ENCODE measurements at places on chromosomes 12 and 14.
A peak's percentile ranks its signal among the peaks of the same experiment; 100 is the strongest.

GRCh38 chr14:58193542-58193941 is 6.4 kb upstream of the ACTR10 start:
- DNase-seq: no peak

DNA sequence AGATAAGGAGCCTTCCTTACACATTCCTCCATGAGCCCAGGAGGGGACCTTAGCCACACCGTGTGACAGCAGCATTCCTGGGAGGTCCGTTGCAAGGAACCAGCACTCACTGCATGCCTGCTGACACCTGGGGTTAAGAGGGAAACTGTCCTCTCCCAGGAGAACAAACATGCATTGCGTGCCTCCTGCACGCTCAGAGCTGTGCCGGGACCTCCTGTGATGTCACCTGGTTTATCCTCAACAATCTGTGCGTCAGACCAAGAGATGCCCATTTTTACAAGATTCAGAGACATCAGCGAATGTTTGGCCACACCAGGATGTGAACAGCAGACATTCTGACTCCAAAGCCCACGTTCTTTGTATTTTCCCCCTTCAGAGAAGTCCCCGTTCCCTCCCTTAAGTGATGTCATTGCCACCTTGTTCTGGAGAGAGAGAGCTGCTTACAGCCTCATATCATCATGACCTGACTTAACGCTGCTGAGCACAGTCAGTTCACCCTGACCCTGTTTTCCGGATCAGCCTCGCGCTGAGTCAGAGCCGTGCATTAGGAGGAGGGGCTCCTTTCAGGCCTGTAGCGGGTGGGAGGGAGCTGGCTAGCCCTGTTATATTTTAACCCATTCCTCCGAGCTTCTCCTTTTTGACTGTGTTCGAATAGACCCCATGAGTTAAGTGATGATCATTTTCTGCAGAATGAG is 36.2 kb downstream of the TMEM120B start:
- peak; percentile 36 for DNase-seq

DNA sequence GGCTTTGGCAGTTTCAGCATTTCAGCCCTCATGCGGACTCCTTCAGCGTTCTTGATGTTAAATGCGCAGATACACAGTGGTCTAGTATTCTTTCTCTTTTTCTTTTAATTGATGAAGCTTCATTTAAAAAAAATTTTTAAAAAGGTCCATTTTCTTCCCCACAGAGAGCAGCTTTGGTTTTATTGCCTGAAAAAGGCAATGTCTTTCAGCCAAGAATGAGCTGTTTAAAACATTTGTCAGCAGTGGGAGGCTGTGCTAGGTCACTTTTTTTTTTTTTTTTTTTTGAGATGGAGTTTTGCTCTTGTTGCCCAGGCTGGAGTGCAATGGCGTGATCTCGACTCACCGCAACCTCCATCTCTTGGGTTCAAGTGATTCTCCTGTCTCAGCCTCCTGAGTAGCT is 13.5 kb downstream of the KMT5A start:
- no peak for DNase-seq

DNA sequence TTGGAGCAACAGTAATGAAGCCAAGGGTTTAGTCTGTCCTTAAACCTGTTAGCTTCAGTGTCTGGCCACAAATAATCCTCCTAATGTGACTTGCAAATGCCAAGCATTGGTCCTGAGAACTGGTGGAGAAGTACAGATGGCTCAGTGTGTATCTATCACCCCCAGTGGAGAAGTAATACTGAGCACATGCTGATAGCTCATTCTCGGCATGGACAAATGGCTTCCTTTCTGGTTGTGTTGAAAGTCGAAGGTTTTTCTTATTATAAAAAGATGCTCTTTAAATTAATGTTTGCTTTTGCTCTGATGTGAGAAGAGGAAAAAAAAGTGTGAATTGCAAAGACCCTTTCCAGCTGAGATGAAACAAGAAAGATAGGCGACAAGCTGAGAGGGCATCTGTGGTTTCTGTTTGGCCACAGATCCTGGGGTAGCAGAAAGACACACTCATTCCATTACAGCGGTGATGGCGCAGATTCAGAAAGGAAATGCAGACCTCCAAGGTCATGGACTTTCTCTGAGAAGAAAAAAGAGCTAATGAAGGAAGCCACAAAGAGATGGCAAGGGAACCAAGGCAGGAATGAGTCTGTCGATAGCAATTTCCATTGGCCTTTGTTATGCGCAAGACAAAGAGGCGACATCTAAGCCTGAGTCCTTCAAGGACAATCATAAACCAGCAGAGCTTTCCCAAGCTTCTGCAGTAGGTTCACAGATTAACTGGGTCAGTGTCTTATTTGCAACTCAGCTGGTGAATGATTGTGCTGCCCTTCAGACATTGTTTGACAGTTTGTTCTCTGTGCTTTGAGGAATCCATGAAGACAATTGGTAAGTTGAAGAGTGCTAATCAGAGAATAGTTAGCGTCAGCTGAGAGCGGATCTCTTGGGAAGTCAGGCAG is 155.5 kb upstream of the RGS6 start:
- DNase-seq: no peak

GRCh38 chr12:92063641-92064040 is 82.0 kb downstream of the BTG1 start:
- DNase-seq: no peak

- DNase-seq: no peak
Observed at GRCh38 chr12:123089140-123089539, 61.8 kb downstream of the PITPNM2 start.

DNA sequence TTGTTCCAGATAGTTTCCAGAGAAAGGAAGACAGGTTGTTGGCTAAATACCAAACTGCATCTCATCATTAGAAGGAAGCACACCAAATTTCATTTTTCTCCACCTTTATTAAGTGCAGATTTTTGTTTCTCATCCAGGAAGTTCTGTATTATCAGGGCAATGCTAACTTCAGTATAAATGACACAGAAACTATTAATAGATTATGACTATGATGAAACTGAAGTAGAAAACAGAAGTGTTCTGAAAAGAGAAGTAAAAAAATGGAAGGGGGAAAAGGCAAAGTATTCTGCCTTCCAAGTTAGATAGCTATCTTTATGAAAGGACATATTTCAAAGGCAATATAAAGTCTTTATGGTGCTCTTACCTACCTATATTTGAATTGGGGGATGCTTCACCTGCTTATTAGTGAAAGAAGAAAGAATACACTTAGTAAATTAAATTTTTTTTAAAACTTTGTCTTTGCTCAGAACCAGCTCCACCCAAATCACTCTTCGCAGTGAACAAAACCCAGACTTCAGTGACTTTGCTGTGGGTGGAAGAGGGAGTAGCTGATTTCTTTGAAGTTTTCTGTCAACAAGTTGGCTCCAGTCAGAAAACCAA is 223.9 kb downstream of the PTPRO start:
- no peak for DNase-seq

DNA sequence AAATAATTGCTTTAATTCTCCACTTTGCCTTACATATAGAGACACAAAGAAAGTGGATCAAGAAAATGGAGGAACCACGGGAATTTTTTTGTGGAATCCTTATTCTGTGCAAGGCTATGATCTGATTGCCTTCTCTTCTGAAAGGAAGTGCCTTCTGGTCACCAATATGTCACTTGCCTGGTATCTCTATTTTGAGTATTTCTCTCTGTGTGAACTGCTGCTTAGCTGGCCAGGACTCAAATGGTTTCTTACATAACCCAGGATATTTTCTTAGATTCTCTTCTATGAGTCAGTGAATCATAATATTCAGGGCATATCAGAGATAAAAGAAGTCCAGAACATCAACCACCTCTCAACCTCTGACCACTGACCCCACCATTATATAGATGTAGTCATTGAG is 156.1 kb downstream of the DIO2 start:
- DNase-seq: no peak

GRCh38 chr12:122944605-122945592 is 21.4 kb downstream of the ABCB9 start:
- no peak for DNase-seq

GRCh38 chr12:25792031-25792430 is 166.5 kb upstream of the RASSF8 start:
- no peak for DNase-seq

- no peak for DNase-seq
Observed at GRCh38 chr14:25094171-25094907, 44.4 kb upstream of the STXBP6 start.

- no peak for DNase-seq
Observed at GRCh38 chr12:24510581-24511125, 438.2 kb downstream of the BCAT1 start.

GRCh38 chr14:104146651-104147345 is 8.4 kb downstream of the KIF26A start:
- no peak for DNase-seq

DNA sequence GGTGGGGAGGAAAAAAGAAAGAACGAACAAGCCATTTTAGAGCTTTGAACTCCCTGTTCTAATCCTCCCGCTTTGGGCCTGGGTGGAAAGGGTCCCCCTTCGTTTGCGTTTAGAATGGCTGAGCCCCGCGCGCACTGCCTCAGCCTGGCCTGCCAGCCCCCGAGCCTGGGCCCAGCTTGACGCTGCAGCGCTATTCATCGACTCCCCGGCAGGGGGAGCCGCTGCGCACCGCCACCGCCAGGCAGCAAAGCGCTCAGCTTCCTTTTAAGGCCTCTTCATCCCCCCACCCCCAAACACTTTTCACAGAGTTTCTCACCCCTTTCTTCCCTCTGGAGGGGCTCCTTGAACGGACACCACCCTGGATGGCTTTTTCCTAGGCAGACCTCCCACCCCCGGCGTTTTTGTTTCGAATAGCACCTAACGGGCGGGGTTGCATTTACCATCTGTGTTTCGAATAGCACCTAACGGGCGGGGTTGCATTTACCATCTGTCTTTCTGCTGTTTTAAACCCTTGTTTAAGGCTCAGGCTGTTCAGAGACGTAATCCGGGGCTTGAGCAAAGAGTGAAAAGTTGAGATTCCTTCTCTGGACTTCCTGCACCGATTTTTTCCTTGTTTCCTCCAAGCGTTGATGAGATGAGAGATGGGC is 56.4 kb upstream of the PIWIL1 start:
- no peak for DNase-seq

DNA sequence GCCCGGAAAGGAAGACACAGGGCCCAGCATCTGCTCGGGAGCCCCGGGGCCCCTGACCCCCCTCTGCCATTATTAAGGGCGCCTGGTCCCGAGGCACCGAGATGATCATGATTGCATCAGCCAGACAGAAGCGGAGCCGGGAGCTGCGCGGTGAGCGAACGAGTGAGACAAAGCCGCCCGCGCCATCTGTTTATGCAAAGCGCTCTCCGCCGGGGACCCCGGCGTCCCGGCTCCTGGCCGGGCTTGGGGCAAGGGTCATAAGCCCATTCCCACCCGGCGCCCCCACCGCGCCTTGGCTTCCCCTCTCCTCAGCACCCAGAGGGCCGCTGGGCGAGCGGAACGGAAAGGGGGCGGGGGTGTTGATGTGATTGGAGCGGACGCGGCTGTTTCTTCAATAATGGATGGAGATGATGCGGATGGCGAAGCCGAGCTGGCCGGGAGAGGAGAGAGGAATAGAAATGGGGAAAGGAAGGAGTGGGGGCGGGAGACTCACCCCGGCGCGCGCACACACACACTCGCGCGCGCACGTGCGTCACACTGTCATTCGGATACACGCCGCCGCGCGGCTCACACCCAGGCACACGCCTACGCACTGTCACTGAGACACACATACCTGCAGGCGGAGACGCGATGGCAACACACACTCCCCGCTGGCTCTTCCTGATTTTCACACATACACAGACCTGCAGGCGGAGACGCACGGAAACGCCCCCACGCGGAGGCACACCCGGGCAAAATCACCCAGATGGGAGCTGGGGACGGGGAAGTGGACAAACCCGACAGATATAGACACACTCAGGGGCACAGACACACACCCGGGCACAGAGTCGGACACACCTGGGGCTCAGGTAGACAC is 10.7 kb downstream of the STAC3 start:
- DNase-seq: peak; percentile 83

DNA sequence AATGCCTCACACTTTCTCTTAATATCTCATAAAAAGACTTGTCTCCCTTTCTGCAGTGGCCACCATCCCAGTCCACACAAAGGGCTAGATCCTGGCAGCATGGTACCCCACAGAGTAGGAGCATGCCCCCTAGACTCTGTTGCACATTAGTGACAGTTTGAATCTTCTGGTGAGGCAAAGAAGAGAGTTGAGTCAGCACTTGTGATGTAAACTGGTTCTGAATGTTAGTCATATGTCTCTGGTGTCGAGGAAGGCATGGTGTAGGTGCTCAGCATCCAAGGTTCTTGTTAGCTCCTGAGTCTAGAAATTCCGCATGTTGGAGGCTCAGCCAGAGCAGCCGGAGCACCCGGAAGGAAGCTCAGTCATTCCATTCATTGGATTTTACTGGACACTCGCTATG is 9.8 kb downstream of the TTC9 start:
- no peak for DNase-seq

- no peak for DNase-seq
Observed at GRCh38 chr14:72685456-72685855, 208.4 kb downstream of the DPF3 start.

GRCh38 chr14:25833341-25834126 is 764.3 kb downstream of the NOVA1 start:
- no peak for DNase-seq

DNA sequence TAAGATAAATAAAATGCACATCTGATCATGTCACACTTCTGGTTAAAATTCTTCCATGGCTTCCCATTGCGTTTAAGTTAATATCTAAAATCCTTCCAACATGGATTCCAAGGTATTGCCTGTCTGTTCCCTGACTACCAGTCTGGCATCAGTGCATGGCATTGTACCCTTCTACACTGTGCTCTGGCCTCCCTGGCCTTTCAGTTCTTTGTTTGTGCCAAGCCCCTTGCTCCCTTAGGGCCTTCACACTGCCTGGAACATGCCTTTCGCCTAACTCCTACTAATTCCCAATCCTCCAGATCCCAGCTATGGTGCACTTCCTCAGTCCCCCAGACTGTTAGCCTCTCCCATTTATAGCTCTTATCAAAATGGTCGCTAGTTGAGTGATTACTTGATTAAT is 6.3 kb downstream of the CIPC start:
- no peak for DNase-seq

DNA sequence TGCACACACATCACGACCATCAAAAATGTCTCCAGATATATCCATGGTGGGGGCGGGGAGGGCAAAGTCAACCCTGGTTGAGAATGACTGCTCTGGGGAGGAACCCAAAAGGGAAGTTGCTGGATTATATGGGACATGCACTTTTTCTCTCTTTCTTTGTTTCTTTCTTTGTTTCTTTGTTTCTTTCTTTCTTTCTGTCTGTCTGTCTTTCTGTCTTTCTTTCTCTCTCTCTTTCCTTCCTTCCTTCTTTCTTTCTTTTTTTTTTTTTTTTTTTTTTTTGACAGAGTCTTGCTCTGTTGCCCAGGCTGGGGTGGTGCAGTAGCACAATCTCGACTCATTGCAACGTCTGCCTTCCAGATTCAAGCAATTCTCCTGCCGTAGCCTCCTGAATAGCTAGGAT is 71.5 kb downstream of the TBX5 start:
- no peak for DNase-seq

DNA sequence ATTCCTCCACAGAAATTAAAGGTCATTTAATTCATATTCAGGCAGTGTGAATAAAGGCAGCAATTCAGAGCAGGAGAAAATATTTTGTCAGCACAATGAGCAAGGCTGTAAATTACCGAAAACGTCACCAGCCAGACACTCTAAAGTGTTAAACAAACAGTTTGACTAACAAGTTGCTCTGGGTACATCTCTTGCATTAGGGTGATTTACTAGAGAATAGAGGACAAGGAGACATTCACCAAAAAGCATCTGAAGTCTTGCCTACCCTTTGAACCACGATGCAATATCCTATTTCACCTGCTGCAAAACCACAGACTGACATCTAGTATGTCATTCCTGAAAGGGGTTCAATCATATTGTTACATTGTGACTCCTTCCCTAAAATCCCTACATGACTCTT is 27.1 kb upstream of the GPHB5 start:
- no peak for DNase-seq

- DNase-seq: no peak
Observed at GRCh38 chr12:93226361-93226760, 151.4 kb upstream of the NUDT4 start.

- DNase-seq: no peak
Observed at GRCh38 chr12:113070117-113070906, 13.8 kb downstream of the DTX1 start.
